ENCODE measurements at places on chromosomes 7 and 10. TPM values are rescaled to one million over a fixed set of nuclear protein-coding genes. Genes with fewer than 3 reads are reported as not detected.

The SHH gene
- 0.43 TPM for total RNA-seq

The ADRA2A gene
- 0.06 TPM for total RNA-seq

The FAM204A gene
- total RNA-seq, result 71.7 TPM

The KNDC1 gene
- total RNA-seq, result 1.4 TPM

The KLF14 gene
- total RNA-seq, result 0.03 TPM

Measured in A549 treated with Hydrocortisone at 1 μM for 4 hours (cell line).